ENCODE measurements at places on chromosomes 12 and 14. TPM values are rescaled to one million over a fixed set of nuclear protein-coding genes. Genes with fewer than 3 reads are reported as not detected.

The CRIP2 gene
- not detected for total RNA-seq

The CLEC2A gene
- total RNA-seq, result not detected

The SIX4 gene
- total RNA-seq, result not detected

The VWF gene
- 0.24 TPM for total RNA-seq

The BMAL2 gene
- 12.1 TPM for total RNA-seq

The PRICKLE1 gene
- not detected for total RNA-seq

The METTL3 gene
- total RNA-seq, result 74.7 TPM

The MYF5 gene
- total RNA-seq, result not detected

The GLS2 gene
- total RNA-seq, result 1.7 TPM

The ESR2 gene
- total RNA-seq, result 0.05 TPM

The NRXN3 gene
- total RNA-seq, result not detected

The VSIG10 gene
- 5.7 TPM for total RNA-seq

The KIF5A gene
- 0.58 TPM for total RNA-seq

The DEGS2 gene
- total RNA-seq, result 0.29 TPM

The MUCL1 gene
- not detected for total RNA-seq

The CLEC9A gene
- not detected for total RNA-seq

The FAM222A gene
- 0.60 TPM for total RNA-seq

The PLD4 gene
- total RNA-seq, result not detected

The DNAL1 gene
- total RNA-seq, result 4.3 TPM

The ZDHHC17 gene
- total RNA-seq, result 29.5 TPM

The POTEM gene
- total RNA-seq, result not detected

The PRPH gene
- total RNA-seq, result not detected

The ITGB7 gene
- 480 TPM for total RNA-seq

The MORN3 gene
- total RNA-seq, result 4.7 TPM

The RAN gene
- 890 TPM for total RNA-seq

The TMEM106C gene
- total RNA-seq, result 103 TPM

The ENDOU gene
- total RNA-seq, result not detected

The ZBTB39 gene
- total RNA-seq, result 8.6 TPM

The KRT73 gene
- total RNA-seq, result 4.5 TPM

The PPM1A gene
- 48.3 TPM for total RNA-seq

The SCNN1A gene
- total RNA-seq, result 0.43 TPM

The TMEM19 gene
- 17.4 TPM for total RNA-seq

The KLRC4 gene
- total RNA-seq, result not detected

The TSPAN31 gene
- 17.8 TPM for total RNA-seq

The SLC8A3 gene
- 0.08 TPM for total RNA-seq

The SLCO1B1 gene
- not detected for total RNA-seq

The FOXN4 gene
- total RNA-seq, result not detected

The RDH16 gene
- 0.28 TPM for total RNA-seq

The MGP gene
- not detected for total RNA-seq

The PROX2 gene
- not detected for total RNA-seq
